ENCODE measurements at places on chromosomes 5 and 9.
A peak's percentile ranks its signal among the peaks of the same experiment; 100 is the strongest.

DNA sequence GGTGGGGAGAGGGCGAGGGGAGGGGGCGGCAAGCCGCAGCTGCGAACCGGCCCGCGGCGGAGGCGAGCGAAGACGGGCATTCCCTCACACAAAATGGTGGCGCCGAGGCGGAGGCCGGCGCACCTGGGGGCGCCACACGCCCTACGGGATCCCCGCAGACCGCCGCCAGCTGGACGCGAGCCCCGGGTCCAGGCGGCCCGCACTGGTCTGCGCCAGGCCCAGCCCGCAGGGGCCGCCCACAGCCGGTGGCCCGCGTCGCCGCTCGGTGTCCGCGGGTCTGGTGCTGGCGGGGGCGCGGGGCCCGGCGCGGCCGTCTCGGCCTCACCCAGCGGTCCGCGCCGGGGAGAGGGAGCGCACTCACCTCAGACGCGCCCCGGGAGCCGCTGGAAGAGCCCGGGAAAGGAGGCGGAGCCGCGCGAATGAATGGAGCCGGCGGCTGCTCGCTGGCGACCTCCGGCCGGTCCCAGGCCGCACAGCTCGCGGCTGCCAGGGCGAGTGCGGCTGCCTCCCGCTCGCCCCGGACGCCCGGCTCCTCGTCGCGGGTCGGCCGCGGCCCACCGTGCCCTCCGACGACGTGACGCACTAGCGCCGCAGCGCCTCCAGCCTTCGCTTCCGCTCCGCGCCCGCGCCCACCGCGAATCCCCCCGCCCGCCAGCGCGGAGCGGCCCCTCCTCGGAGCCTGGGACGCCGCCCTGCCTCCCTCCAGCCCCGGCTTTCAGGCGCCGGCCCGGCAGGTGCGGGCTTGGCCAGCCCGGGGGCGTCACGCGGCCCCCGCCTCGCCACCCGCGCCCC is at the start of gene FAM169A:
Gene FAM169A, minus strand, starts transcription at position 584 of the 792 bp plus-strand sequence. CDS start 24,711 bp downstream, outside the sequence.
- DNase-seq, result no peak

- peak; percentile 95 for DNase-seq
Measured at GRCh38 chr9:131809941-131810344, 70.1 kb upstream of the RAPGEF1 start.

DNA sequence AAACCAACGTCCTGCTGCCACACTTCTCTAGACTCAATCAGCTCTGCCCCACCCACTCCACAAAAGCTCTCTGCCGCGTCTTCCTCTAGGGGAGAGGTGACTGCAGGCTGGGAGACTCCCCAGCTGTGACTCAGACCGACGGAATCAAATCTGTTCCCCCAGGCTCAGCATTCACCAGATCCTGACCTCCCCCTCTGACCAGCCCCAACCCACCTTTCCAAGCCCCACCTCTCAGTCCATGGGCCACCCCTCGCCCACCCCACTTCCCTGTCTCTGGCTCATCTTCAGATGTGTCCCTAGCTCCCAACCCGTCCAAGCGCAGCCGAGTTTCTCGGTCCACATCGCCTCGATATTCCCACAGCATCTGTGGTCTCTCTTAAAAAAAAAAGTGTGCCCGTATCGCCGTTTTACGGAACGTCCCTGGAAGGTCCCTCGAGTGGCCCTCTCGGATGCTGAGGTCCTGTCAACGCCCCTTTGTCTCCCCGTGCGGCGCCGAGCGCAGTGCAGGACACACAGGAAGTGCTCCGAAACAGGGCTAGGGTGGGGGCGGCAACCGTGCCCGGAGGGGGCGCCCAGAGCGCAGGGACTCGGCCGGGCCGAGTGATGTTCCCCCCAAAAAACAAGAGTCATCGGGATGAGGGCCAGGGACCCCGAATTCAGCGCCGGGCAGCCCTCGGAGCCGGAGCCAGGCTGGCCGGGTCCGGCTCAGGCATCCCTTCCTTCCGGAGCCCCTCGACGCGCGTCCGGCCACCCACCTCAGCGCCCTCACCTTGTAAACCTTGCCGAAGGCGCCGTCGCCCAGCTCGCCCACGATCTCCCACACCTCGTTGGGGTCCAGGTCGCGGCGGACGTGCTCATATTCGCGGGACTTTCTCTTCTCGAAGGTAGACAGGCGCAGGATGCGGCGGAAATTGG is 649 bp downstream of the STK10 start:
- DNase-seq, result no peak

- no peak for DNase-seq
Measured at GRCh38 chr9:14084867-14085266, 229.1 kb downstream of the NFIB start.

GRCh38 chr9:134734270-134734669 is 92.7 kb downstream of the COL5A1 start:
- DNase-seq, result peak; percentile 62

- no peak for DNase-seq
Measured at GRCh38 chr5:169295306-169295705, 5.6 kb downstream of the SLIT3 start.

DNA sequence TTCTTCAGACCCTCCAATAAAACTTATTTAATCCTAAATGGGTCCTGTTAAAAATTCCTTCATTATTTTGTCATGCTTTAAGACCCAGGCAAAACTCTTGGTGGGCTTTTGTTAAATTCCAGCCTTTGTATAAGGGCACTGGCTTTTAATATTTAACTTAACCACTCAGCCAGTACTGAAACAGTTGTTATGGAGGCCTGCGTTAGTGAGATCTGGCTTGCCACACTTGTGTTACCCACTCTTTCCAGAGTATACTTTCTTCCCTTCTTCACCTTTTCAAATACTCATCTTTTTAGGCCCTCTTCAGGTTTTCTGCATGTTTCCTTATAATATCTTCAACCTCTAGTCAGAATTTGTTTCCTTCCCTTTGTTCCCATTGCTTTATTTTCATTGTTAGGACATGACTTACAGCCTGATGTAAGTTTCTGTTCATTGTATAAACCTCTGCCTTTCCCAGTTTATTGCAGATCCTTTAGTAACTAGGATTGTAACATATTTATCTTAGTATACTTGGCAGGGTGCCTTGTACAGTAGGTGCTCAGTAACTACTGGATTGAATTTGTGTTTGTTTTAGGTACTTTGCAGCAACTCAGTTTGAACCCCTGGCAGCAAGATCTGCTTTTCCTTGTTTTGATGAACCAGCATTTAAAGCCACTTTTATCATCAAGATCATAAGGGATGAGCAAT is 48.8 kb downstream of the LNPEP start:
- DNase-seq, result no peak

- DNase-seq, result no peak
Measured at GRCh38 chr5:160445132-160445531, 23.5 kb downstream of the PTTG1 start.

DNA sequence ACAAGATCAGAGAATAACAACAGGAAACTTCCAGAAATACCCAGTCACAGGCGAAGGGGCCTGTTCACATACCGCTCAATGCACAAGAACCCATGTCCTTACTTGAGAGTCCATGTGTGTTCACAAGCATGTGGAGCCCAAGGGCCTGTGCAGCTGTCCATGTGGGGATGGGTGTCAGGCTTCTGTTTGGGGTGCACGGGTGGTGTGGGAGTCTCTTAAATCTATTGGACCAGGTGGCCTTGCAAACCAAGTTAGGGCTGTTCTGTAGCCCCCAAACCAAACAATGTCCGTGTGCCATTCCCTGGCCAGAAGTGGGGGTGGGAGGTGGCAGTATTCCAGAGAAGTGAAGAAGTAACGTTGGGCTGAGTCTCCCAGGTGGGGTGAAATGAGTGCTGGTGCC is 222.3 kb downstream of the PBX3 start:
- DNase-seq, result no peak

DNA sequence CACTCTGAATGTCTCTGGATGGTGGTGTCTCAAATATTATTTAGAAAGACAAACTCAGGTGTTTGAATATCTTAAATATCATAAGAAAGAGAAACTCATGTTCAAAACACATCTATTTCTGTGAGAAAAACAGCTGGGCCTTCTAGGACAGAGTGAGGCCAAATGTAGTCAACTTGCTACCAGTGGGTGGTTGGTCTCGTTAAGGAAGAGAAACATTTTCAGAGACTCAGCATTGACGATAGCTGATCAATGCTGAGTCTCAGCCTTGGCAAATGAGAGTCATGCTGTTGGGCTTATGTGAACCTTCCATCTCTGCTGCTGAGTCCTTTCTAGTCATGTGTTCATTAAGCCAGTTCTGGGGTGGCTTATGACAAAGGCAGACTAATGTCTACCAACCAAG is 418.0 kb downstream of the CETN3 start:
- DNase-seq, result no peak

- DNase-seq, result no peak
Measured at GRCh38 chr5:44801992-44802391, 6.8 kb upstream of the MRPS30 start.
